Activated CD4-positive, alpha-beta T cell treated with anti-CD3 and anti-CD28 coated beads for 36 hours (primary cell): ENCODE measurements at places on chromosomes 7 and 10. TPM values are rescaled to one million over a fixed set of nuclear protein-coding genes. Genes with fewer than 3 reads are reported as not detected.

PMS2 gene
- 26.9 TPM for total RNA-seq

HOXA3 gene
- not detected for total RNA-seq

SLC29A3 gene
- 2.6 TPM for total RNA-seq

GJD4 gene
- not detected for total RNA-seq

IL6 gene
- 4.5 TPM for total RNA-seq

BAZ1B gene
- total RNA-seq, result 90.2 TPM

PPP1R9A gene
- not detected for total RNA-seq

SPDYE11 gene
- not detected for total RNA-seq

ANXA8 gene
- not detected for total RNA-seq

VWDE gene
- 2.2 TPM for total RNA-seq

TCF7L2 gene
- total RNA-seq, result 1.7 TPM
